ENCODE measurements at places on chromosomes 4 and X.
A peak's percentile ranks its signal among the peaks of the same experiment; 100 is the strongest.

DNA sequence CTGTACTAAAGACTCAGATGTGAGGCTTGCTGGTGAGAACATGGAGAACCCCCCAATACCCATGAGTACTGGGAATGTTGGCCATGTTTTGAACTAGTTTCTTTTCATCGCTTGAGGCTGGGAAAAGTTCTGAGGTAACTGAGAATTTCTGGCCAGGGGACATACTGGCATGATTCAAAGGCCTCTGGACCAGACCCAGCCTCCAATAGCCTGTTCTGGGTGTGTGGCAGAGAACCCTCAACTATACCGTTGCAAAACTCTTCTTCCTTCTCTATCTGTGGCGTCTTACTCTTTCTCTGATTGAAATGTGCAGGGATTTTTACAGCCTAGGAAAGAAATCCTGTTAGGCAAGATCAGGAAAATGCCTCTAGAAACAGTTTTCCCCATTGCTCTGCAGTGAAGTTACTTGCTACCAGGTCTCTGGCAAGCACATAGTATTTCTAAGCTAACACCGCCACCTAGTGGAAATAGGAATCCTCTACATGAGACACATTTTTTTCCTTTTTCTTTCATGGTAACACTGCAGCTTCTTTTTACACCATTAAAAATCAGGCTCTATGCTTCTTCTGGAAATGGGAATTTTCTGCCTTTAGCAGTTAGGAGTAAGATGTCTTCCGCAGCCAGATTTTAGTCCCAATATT is 170.7 kb upstream of the ZCCHC13 start:
- peak; percentile 48 for DNase-seq

DNA sequence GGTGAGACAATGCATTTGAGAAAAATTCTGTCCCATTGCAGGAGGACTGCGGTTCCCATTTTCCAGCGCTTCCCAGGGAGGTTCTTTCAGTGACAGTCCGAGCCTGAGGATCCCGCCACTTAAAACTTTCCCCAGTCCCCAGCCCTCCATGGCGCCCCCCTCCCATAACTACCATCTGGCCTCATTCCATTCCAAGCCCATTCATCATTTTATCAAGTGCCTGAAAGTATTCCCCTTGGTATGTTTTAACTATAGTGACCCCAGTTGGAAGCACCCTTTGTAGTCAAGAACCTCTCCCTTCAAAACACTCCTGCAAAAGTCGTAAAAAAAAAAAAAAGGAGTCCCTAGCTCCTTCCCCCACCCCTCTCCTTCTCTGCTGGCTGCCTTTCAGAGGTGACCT is 1.2 kb downstream of the RASL11B start:
- DNase-seq, result no peak

DNA sequence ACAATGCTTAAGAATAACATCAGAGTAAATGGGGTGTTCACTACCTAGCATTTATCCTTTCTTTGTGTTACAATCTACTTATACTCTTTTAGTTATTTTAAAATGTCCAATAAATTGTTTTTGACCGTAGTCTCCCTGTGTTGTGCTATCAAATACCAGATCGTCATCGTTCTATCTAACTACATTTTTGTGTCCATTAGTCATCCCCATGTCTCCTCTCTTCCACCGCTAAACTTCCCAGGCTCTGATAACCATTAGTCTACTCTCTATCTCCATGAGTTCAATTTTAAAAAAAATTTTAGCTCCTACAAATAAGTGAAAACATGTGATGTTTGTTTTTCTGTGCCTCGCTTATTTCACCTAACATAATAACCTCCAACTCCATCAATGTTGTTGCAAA is 381.9 kb downstream of the PRDM5 start:
- DNase-seq, result no peak

GRCh38 chrX:136318895-136319597 is 18.3 kb downstream of the ADGRG4 start:
- DNase-seq, result no peak

GRCh38 chrX:140866446-140866845 is 135.9 kb upstream of the SPANXB1 start:
- DNase-seq, result no peak

DNA sequence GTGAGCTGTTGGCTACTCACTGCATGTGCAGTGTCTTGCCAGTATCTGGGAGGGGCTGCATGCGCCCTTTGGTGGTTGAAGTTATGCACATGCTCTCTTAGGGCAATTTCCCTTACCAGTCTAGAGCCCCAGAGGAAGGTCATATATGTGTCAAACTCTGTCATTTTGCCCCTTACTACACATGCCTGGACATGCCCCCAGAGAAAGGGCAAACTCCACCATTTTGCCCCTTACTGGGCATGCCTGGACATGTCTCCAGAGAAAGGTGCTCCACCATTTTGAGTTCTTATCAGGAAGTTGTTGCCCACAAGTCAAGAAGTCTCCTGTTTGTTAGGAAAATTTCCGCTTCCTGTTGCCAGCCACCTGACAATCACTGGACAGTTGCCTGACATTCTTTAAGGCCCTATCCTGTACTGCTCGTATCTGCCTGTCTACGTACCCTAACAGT is 56.4 kb upstream of the PLAC8 start:
- no peak for DNase-seq

- DNase-seq, result no peak
These were observed 363.7 kb downstream of the FBXW7 start for GRCh38 chr4:152172146-152172545.

DNA sequence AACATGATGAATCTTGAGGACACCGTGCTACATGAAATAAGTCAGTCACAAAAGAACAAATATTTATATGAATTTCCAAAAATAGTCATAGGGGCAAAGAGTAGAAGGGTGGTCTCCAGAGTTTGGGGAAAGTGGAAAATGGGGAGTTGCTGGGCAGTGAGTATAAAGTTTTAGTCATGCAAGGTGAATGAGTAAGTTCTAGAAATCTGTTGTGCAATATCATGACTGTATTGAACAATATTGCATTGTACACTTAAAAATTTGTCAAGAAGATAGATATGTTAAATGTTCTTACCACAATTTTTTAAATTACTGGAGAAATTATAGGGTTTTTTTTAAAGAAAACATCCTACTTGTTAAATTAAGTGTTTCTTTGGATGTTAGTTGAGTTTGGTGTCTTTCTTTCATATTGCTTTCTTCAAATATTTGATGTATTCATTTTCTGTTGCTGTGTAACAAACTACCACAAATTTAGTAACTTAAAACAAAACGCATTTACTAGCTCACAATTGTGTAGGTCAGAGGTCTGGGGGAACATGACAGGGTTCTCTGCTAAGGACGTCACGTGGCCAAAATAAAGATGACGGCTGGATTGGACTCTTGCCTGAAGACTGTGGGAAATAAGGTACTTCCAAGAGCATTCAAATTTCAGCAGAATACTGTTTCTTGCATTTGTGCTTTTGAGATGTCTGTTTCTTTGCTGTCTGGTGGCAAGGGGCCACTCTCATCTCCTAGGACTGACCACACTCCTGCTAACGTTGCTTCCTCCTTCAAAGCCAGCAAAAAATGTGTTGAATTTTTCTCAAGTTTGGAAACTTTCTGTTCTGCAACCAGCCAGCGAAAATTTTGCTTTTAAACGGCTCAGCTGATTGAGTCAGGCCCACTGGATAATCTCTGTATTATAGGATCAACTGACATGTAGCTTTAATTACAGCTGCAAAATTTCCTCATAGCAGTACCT is 76.7 kb downstream of the CPEB2 start:
- no peak for DNase-seq
